ENCODE measurements at places on chromosomes 3 and 15. TPM values are rescaled to one million over a fixed set of nuclear protein-coding genes. Genes with fewer than 3 reads are reported as not detected.

GRCh38 chr3:112302881-112303763 lies 9.1 kb upstream of the SLC9C1 start:
- peaks cover 12% of the 10 kb centered on the region for H3K4me1 ChIP-seq
- H3K4me3 ChIP-seq = peak overlapping the region; percentile 68
- no peaks in the 10 kb centered on the region for H3K36me3 ChIP-seq
- no peaks in the 10 kb centered on the region for H3K27me3 ChIP-seq

- no peaks in the 10 kb centered on the region for H3K4me1 ChIP-seq
- no peak for DNase-seq
- H3K36me3 ChIP-seq = no peaks in the 10 kb centered on the region
- no peaks in the 10 kb centered on the region for H3K27me3 ChIP-seq
Observed at GRCh38 chr15:39034816-39035215, 470.2 kb upstream of the RASGRP1 start.

GRCh38 chr3:49519296-49519695 lies 35.0 kb upstream of the BSN start:
- H3K4me1 ChIP-seq = peaks cover 5% of the 10 kb centered on the region
- no peaks in the 10 kb centered on the region for H3K36me3 ChIP-seq
- no peak overlapping the region for H3K4me3 ChIP-seq
- H3K27ac ChIP-seq = peak overlapping the region; percentile 19
- no peaks in the 10 kb centered on the region for H3K27me3 ChIP-seq

The CASR gene
- not detected for total RNA-seq

- H3K27me3 ChIP-seq = no peaks in the 10 kb centered on the region
- peaks cover 66% of the 10 kb centered on the region for H3K36me3 ChIP-seq
- no peak overlapping the region for H3K4me3 ChIP-seq
- no peak overlapping the region for H3K27ac ChIP-seq
- DNase-seq = no peak
Observed at GRCh38 chr3:45677841-45678240, 11.4 kb upstream of the SACM1L start.

- no peaks in the 10 kb centered on the region for H3K36me3 ChIP-seq
- DNase-seq = no peak
- no peaks in the 10 kb centered on the region for H3K27me3 ChIP-seq
- no peak overlapping the region for H3K27ac ChIP-seq
- no peak overlapping the region for H3K4me3 ChIP-seq
- no peaks in the 10 kb centered on the region for H3K4me1 ChIP-seq
Observed at GRCh38 chr3:38811822-38812221, 4.2 kb downstream of the SCN10A start.

The NR2E3 gene
- 0.19 TPM for total RNA-seq

DNA sequence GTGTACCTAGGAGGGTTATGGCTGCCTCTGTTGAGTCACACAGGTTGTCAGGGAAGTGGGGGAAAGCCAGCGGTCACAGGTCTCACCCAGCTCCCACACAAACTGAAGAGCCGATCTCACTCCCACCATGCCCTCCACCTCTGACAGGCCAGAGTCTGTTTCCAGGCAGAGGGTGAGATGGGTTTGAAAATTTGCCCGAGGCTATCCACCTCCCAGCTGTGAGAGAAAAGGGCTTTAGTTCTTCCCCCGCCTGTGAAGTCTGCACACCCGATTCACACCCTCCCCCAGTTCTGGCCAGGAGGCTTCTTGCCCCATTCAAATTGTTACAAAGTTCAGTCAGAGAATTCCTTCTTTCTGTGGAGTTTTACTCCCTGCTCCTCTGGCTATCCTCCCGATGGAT lies 446.9 kb downstream of the EDEM1 start:
- no peaks in the 10 kb centered on the region for H3K4me1 ChIP-seq
- H3K36me3 ChIP-seq = no peaks in the 10 kb centered on the region
- no peak overlapping the region for H3K27ac ChIP-seq
- no peak for DNase-seq
- H3K27me3 ChIP-seq = no peaks in the 10 kb centered on the region

DNA sequence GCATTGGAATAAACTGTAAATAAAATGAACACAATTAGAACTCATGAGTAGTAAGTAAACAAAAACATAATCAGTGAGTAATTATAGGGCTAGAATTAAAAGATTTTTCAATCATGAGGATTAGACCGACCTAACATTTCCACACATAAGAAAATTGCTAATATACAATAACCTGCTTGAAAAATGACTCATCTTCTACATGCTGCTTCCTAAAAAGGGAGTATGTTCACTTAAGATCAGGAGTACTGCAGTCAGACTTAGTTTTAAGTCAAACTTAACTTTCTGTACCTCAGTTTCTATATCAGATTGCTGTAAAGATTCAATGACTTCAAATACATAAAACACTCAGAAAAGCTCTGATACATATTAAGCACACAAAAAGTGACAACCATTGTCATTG lies 22.6 kb upstream of the NEK10 start:
- no peak for DNase-seq
- no peak overlapping the region for H3K4me3 ChIP-seq
- H3K4me1 ChIP-seq = no peaks in the 10 kb centered on the region

- no peaks in the 10 kb centered on the region for H3K27me3 ChIP-seq
- no peak overlapping the region for H3K27ac ChIP-seq
- H3K4me3 ChIP-seq = no peak overlapping the region
Observed at GRCh38 chr3:159624616-159625015, 364.0 kb upstream of the IL12A start.

- no peaks in the 10 kb centered on the region for H3K36me3 ChIP-seq
Observed at GRCh38 chr3:127264794-127265514, 22.9 kb downstream of the PRR20G start.

The CPN2 gene
- total RNA-seq = not detected

- DNase-seq = no peak
- H3K4me3 ChIP-seq = no peak overlapping the region
- no peaks in the 10 kb centered on the region for H3K36me3 ChIP-seq
- H3K27ac ChIP-seq = no peak overlapping the region
Observed at GRCh38 chr3:54374214-54374852, 252.0 kb downstream of the CACNA2D3 start.
